ENCODE measurements at places on chromosomes 1 and 21.

- DNase-seq, result no peak
Observed at GRCh38 chr1:212458817-212459216, 26.1 kb downstream of the NENF start.

DNA sequence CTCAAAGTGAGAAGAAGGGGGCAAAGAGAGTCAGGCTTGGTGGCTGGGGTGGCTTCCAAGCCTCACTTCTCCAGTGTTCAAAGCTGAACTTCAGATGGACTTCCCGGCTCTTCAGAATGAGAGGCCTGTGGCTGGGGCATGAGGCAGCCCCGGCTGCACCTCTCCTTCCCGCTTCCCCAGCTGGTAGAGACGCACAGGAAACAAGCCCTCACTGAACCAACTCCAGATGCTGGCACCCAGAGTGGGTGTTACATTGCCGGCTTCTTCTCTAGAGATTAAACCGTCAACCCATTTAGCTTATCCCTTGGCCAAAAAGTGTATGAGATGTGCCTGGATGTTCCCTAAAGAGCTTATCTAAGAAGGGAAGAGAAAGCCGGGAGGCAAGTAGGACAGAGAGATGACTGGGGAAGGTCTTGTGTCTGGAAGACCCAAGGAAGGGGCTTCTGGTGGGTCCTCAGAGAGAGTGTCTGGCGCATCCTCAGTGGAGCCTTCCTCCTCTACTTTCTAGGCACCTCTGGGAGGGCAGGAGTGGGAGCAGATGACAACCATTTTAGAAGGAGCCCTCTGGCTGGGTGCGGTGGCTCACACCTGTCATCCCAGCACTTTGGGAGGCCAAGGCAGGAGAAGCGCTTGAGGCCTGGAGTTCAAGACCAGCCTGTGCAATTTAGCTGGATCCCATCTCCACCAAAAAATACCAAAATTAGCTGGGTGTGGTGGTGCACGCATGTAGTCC, 2.0 kb downstream of the ADAMTSL4 start:
- DNase-seq, result no peak

GRCh38 chr1:114719424-114719787, 2.8 kb upstream of the NRAS start:
- DNase-seq, result no peak

DNA sequence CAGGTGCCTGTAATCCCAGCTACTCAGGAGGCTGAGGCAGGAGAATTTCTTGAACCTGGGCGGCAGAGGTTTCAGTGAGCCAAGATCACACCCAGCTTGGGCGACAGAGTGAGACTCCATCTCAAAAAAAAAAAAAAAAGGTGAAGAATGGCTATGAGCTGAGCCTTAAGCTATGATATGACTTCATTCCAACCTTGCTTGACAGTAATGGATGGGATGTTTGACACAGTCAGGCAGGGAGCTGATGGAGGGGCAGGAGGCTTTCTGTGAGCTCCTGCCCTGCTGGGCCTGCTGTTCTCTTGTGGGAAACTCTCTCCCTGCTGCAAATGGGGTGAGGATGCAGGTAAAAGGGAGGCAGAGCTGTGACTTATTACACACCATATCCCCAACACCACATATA, 27.6 kb downstream of the NCF2 start:
- DNase-seq, result no peak

- no peak for DNase-seq
Observed at GRCh38 chr1:10132852-10133251, 77.5 kb upstream of the KIF1B start.

All from mesothelial cell of epicardium (in vitro differentiated cells).